Activated CD8-positive, alpha-beta memory T cell treated with anti-CD3 and anti-CD28 coated beads, Interleukin-2, amount 10 ng/mL, durations not matched to agents 7 days and 5 days (primary cell): ENCODE measurements at places on chromosomes 3 and 15.

- no peak for DNase-seq
- peaks cover 41% of the 10 kb centered on the region for H3K4me1 ChIP-seq
- H3K27me3 ChIP-seq, result no peaks in the 10 kb centered on the region
- no peak overlapping the region for H3K4me3 ChIP-seq
- peak overlapping the region; percentile 23 for H3K27ac ChIP-seq
These were observed 37.4 kb upstream of the LDHAL6B start for GRCh38 chr15:59169251-59169708.

DNA sequence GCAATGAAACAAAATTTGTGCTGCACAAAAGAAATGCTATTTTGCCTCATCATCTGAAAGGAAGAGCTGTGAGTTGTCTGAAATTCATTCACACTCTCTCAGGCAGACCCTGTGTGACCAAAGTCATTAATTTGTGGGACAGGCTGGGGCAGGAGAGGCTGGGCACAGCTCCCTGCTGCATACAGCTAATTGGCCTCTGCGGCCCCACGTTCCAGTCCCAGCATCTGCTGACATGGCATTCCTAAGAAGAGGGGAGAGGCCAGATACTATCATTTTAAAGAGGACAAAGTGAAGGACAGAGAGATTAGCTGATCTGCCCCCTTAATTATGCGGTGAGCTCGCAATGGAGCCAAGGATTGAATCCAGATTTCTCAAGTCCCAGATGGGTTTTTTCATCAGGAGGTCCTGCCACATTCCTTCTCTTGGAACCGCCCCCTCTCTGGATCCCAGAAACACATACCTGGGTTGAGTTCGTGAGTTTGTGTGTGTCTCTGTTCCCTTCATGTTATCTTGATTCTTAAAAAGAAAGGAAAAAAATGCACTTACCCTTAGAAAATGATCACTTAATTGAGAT lies 25.1 kb downstream of the POLR2M start:
- no peak overlapping the region for H3K27ac ChIP-seq
- peaks cover 2% of the 10 kb centered on the region for H3K36me3 ChIP-seq
- no peaks in the 10 kb centered on the region for H3K27me3 ChIP-seq
- H3K4me3 ChIP-seq, result no peak overlapping the region

- H3K36me3 ChIP-seq, result peaks cover 26% of the 10 kb centered on the region
- H3K27me3 ChIP-seq, result no peaks in the 10 kb centered on the region
- H3K4me3 ChIP-seq, result no peak overlapping the region
- no peak overlapping the region for H3K27ac ChIP-seq
These were observed 5.1 kb downstream of the RCN2 start for GRCh38 chr15:76936671-76937070.

DNA sequence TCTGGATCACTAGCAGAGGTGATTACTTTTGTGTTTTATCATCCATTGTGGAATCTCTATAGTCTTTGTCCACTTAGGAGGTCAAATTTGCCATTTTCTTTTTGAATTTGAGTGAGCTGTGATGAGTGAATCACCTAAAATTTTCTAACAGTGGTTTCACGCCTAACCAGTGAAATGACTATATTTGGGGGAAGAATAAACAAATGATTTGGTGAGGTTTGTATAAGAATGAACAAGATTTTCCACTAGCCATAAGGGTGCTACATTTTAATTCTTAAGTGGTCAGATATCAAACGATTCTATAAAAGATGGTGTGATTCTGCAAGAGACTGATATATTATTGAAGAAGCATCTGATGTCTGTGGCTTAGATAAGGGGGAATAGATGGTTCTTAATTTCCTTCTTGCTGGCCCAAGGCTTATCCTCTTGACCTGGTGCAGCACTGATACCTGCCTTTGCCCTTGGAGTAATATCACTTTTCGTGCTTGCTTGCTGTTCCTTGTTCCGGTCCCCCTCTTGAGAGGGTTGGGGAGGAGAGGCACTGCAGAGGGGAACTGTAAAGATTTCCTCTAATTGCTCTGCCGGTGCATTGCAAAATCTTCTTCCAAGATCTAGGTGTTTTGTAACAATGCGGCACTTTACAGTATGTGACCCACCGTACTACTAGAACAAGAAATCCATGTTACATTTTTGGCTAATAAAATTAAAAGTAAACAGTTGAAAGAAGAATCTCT lies 14.5 kb downstream of the C3orf20 start:
- H3K36me3 ChIP-seq, result no peaks in the 10 kb centered on the region
- peaks cover 3% of the 10 kb centered on the region for H3K4me1 ChIP-seq
- no peak for DNase-seq
- H3K27ac ChIP-seq, result no peak overlapping the region

GRCh38 chr3:186003610-186004009 lies 65.8 kb upstream of the TRA2B start:
- DNase-seq, result no peak
- no peaks in the 10 kb centered on the region for H3K36me3 ChIP-seq
- H3K4me1 ChIP-seq, result no peaks in the 10 kb centered on the region

- H3K4me1 ChIP-seq, result no peaks in the 10 kb centered on the region
- no peak overlapping the region for H3K27ac ChIP-seq
- H3K4me3 ChIP-seq, result no peak overlapping the region
- H3K36me3 ChIP-seq, result no peaks in the 10 kb centered on the region
- H3K27me3 ChIP-seq, result peaks cover 7% of the 10 kb centered on the region
These were observed 84.9 kb upstream of the ACP3 start for GRCh38 chr3:132232231-132232792.

GRCh38 chr3:60176614-60177013 lies 1074.6 kb downstream of the FHIT start:
- no peaks in the 10 kb centered on the region for H3K27me3 ChIP-seq
- no peaks in the 10 kb centered on the region for H3K4me1 ChIP-seq
- no peak overlapping the region for H3K4me3 ChIP-seq
- no peak overlapping the region for H3K27ac ChIP-seq
- no peak for DNase-seq

- H3K36me3 ChIP-seq, result no peaks in the 10 kb centered on the region
- H3K4me3 ChIP-seq, result no peak overlapping the region
- peaks cover 62% of the 10 kb centered on the region for H3K27me3 ChIP-seq
- DNase-seq, result no peak
- no peak overlapping the region for H3K27ac ChIP-seq
These were observed 94.2 kb downstream of the CGNL1 start for GRCh38 chr15:57470543-57470942.

GRCh38 chr15:97457203-97457847 lies 503.2 kb upstream of the ARRDC4 start:
- H3K4me1 ChIP-seq, result no peaks in the 10 kb centered on the region
- no peak for DNase-seq
- no peak overlapping the region for H3K4me3 ChIP-seq
- H3K27ac ChIP-seq, result no peak overlapping the region
- H3K27me3 ChIP-seq, result no peaks in the 10 kb centered on the region

DNA sequence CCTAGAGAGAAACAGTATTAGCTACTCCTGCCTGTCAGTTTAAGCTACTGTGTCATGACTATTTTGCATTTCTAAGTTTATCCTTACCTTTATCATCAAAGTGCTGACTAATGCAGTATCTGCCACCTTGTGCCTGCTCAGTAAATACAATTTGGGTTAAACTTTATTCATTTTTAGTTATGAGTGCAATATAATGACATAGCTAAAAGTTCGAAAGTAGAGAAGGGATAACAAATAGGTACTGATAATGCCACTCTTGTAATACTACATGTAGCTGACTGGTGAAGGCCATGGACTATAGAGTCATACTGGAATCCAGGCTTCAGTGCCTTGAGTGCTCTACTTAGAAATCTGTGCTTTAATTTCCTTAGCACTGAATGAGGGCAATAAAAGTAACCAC lies 480.8 kb upstream of the TPRG1 start:
- no peak overlapping the region for H3K27ac ChIP-seq
- H3K4me1 ChIP-seq, result peaks cover 5% of the 10 kb centered on the region
- DNase-seq, result no peak
- no peaks in the 10 kb centered on the region for H3K27me3 ChIP-seq
- no peak overlapping the region for H3K4me3 ChIP-seq
- no peaks in the 10 kb centered on the region for H3K36me3 ChIP-seq

- H3K27ac ChIP-seq, result no peak overlapping the region
- no peaks in the 10 kb centered on the region for H3K27me3 ChIP-seq
- H3K36me3 ChIP-seq, result no peaks in the 10 kb centered on the region
- DNase-seq, result no peak
These were observed 19.3 kb upstream of the ZPLD1 start for GRCh38 chr3:102415553-102415952.

DNA sequence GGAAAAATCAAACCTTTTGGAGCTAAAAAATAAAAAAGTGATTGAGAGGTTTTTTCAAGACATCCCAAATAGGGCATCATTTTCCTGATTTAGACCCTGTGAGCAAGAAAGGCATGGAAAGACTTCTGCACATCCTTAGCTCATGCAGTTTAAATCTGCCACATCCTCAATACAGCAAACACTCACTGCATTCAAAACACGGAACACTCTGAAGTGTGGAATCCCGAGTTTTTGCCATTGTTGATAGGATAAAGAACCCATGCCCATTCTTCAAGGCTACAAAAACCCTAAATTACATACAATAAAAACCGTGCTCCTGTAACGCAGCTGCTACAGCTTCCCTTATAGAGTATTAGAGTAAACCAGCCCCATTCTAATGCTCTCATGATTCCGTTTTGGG lies 346.8 kb downstream of the GABRG3 start:
- H3K27ac ChIP-seq, result no peak overlapping the region
- no peak for DNase-seq
- H3K4me3 ChIP-seq, result no peak overlapping the region
- H3K27me3 ChIP-seq, result no peaks in the 10 kb centered on the region
